Activated B cell treated with CpG ODN at 0.5 μM for 24 hours (primary cell): ENCODE measurements at places on chromosomes 3 and 15.

DNA sequence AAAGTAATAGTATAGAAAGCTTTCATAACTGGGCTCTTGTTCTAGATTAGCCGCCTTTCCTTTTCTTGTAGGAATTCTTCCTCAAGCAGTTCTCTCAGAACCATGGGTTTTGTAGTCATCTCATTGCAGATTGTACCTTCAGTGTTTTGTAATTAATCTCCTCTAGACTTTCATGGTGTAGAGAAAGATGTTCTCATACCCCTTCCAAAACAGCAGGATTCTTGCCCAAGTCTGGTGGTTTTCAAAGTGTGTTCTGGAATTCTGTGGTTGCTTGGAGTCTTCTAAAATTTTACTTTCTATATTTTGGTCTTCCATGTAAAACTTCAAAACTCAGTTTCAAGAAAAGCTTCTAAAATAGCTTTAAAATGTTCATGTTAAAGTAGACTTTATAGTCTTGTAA is 293.8 kb downstream of the PTPRG start:
- no peaks in the 10 kb centered on the region for H3K36me3 ChIP-seq
- H3K4me3 ChIP-seq: no peak overlapping the region
- no peak overlapping the region for H3K27ac ChIP-seq
- no peaks in the 10 kb centered on the region for H3K27me3 ChIP-seq

DNA sequence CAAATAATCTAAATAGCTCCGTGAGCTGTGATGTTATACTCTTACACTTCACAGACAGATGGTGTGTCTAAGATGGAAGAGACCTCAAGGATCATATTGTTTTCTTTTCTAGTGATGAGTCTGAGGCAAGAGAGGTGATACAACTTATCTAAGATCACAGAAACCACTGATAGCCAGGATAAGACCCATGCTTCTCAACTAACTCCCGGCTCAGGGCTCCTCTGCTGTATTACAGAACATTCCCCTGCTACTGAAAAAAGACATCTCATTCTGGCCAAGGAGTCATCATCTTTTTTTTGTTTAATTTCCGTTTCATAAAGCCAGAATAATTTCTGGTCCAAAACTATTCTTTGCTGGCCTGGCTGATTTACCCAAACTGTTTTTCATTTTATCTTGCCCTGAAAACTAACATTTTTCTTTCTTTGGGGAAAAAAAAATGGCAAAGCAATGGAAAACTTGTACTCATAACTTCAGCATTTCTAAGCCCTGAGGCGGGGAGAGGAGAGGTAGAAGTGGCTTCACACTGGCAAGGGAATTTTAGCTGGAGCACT is 46.9 kb upstream of the GAP43 start:
- H3K27me3 ChIP-seq: peaks cover 10% of the 10 kb centered on the region
- peaks cover 3% of the 10 kb centered on the region for H3K4me1 ChIP-seq
- H3K36me3 ChIP-seq: no peaks in the 10 kb centered on the region
- DNase-seq: no peak
- H3K27ac ChIP-seq: no peak overlapping the region

GRCh38 chr15:94421706-94422105 is 190.3 kb downstream of the MCTP2 start:
- H3K36me3 ChIP-seq: peaks cover 55% of the 10 kb centered on the region
- no peak overlapping the region for H3K4me3 ChIP-seq
- no peaks in the 10 kb centered on the region for H3K4me1 ChIP-seq
- no peak overlapping the region for H3K27ac ChIP-seq

DNA sequence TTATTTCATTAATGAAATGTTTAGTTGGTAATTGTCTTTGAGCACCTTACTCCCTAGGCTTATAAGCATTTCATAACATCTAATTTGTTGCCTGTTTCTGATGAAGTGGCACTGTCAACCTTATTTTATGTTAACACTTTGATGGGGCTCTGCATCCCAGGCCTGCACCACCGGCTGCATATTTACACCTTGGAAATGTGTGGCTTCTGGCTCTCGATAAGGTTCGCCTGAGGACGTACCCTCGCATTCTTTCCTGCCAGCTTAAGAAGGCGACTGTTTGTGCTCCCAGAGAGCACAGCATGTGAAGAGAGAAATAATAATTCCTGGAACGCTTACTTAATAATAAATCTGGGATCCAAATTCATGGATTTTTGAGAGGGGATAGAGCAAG is 763.3 kb upstream of the CFAP20DC start:
- H3K36me3 ChIP-seq: no peaks in the 10 kb centered on the region
- DNase-seq: no peak
- no peaks in the 10 kb centered on the region for H3K27me3 ChIP-seq
- H3K27ac ChIP-seq: no peak overlapping the region
- no peak overlapping the region for H3K4me3 ChIP-seq

- no peak overlapping the region for H3K4me3 ChIP-seq
- H3K4me1 ChIP-seq: no peaks in the 10 kb centered on the region
- no peaks in the 10 kb centered on the region for H3K27me3 ChIP-seq
- peak; percentile 23 for DNase-seq
- no peak overlapping the region for H3K27ac ChIP-seq
Observed at GRCh38 chr15:66774001-66774814, 72.2 kb downstream of the SMAD6 start.

- H3K4me3 ChIP-seq: no peak overlapping the region
- no peak for DNase-seq
- H3K27ac ChIP-seq: no peak overlapping the region
Observed at GRCh38 chr3:58668247-58668646, 1.7 kb upstream of the FAM3D start.

GRCh38 chr15:68114840-68115239 is 60.7 kb downstream of the PIAS1 start:
- peaks cover 73% of the 10 kb centered on the region for H3K4me1 ChIP-seq
- H3K27me3 ChIP-seq: no peaks in the 10 kb centered on the region
- H3K36me3 ChIP-seq: peaks cover 17% of the 10 kb centered on the region
- DNase-seq: no peak
- peak overlapping the region; percentile 62 for H3K4me3 ChIP-seq
- peak overlapping the region; percentile 16 for H3K27ac ChIP-seq

GRCh38 chr3:114597871-114598270 is 304.0 kb downstream of the TIGIT start:
- no peaks in the 10 kb centered on the region for H3K27me3 ChIP-seq
- H3K4me3 ChIP-seq: no peak overlapping the region
- peaks cover 2% of the 10 kb centered on the region for H3K36me3 ChIP-seq
- H3K4me1 ChIP-seq: no peaks in the 10 kb centered on the region

GRCh38 chr3:13822042-13822441 is 57.8 kb downstream of the WNT7A start:
- no peak overlapping the region for H3K4me3 ChIP-seq
- H3K27me3 ChIP-seq: no peaks in the 10 kb centered on the region
- no peak overlapping the region for H3K27ac ChIP-seq
- H3K36me3 ChIP-seq: no peaks in the 10 kb centered on the region
- no peaks in the 10 kb centered on the region for H3K4me1 ChIP-seq

DNA sequence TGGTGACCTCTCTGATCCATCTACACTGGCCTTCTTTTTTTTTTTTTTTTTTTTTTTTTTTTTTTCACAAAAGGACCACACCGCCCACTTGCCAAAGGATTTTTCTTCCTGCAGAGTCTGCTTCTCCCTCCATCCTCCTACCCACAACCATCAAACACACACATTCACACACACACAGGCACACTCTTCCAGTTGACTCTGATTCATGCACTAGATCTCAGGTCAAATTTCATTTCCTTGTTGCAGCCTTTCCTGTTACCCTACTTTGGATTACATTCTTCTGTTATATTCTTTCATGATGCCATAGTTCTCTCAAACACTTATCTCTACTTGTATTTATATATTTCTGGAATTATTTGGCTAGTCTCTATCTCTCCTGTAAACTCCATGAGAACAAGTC is 133.9 kb downstream of the STAC start:
- no peak overlapping the region for H3K27ac ChIP-seq
- H3K4me3 ChIP-seq: no peak overlapping the region
- no peaks in the 10 kb centered on the region for H3K36me3 ChIP-seq

DNA sequence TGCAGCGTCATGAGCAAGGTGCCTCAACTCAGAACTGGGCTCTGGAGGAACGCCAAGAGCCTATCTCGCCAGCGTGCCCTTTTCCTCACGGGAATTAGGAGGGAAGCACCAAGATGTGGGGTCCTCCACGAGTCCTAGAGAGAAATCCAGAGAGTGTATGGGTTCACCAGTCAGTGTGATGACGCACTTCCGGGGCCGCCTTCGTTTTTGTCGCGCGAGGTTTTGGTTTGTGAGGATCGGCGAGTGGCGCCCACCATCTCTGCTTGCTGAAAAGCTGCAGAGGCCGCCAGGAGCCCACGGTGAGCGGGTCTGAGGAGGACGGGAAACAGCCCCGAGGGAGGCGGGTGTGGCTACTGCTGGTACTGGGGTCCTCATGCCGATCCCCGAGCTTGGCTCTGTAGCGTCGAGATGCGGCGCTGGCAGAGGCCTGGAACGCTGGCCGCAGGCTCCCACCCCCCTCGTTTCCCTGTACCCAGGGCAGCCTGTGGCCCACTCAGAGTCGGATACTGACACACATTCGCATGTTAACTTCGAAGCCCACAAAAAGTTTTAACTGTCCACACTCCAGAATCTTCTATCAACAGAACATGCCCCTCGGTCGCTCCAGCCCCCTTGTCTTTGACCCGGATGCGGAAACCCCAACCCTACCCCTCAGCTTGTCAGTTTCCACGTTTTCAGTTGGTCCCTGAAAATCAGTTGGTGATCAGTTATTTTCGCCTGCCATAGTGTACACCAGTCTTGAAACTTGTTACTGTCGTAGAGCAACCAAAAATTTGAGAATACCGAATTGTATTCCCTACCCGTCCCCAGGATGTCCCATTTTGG is 30.4 kb downstream of the ZNF662 start:
- no peaks in the 10 kb centered on the region for H3K36me3 ChIP-seq
- H3K27me3 ChIP-seq: peaks cover 18% of the 10 kb centered on the region
- no peak overlapping the region for H3K27ac ChIP-seq
- no peak for DNase-seq

GRCh38 chr3:147367676-147368075 is 38.7 kb downstream of the ZIC4 start:
- peaks cover 54% of the 10 kb centered on the region for H3K27me3 ChIP-seq
- no peaks in the 10 kb centered on the region for H3K36me3 ChIP-seq
- no peak overlapping the region for H3K27ac ChIP-seq
- no peak for DNase-seq

DNA sequence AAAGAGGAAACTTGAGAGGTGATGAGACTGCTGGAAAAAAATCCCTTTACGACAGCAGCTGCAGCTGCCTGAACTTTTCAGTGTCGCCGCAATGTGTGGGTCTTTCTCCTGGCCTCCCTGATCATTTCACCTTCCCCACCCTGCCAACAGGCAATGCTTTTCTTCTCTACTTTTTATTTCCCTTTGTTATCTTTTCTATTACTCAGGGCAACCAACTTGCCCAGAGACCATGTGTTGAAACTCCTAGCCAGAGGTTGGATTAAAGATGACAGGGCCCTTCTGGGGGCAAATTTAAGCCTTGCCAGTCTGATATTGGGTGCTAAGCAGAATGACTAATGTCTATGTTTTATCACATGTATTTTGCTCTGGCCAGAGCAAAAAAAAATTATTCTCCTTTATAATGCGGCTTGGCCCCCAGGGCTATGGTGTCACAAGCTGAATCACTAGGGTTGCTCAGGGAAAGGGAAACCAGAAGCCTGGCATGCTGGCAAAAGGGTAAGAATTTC is 51.5 kb upstream of the CFAP20DC start:
- no peaks in the 10 kb centered on the region for H3K36me3 ChIP-seq
- H3K27me3 ChIP-seq: peaks cover 10% of the 10 kb centered on the region
- no peak for DNase-seq
- H3K27ac ChIP-seq: no peak overlapping the region
- no peak overlapping the region for H3K4me3 ChIP-seq

DNA sequence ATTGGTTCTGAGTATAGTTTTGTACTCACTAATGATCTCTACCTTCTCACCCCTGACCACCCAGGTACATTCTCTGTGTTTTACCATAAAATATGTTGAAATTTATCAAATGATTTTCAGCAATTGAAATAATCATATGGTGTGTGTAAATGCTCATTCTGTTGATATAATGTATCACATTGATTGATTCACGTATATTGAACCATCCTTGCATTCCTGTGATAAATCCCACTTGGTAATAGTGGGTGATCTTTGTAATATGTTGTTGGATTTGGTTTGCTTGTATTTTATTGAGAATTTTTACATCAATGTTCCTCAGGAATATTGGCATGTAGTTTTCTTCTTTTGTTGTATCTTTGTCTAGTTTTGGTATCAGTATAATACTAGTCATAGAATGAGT is 1497.6 kb downstream of the OTOL1 start:
- no peak overlapping the region for H3K4me3 ChIP-seq
- DNase-seq: no peak
- H3K4me1 ChIP-seq: no peaks in the 10 kb centered on the region
- no peak overlapping the region for H3K27ac ChIP-seq
- no peaks in the 10 kb centered on the region for H3K36me3 ChIP-seq

GRCh38 chr3:157387708-157388435 is 48.8 kb upstream of the PTX3 start:
- H3K36me3 ChIP-seq: no peaks in the 10 kb centered on the region
- no peaks in the 10 kb centered on the region for H3K4me1 ChIP-seq
- H3K27ac ChIP-seq: no peak overlapping the region
- H3K27me3 ChIP-seq: no peaks in the 10 kb centered on the region

DNA sequence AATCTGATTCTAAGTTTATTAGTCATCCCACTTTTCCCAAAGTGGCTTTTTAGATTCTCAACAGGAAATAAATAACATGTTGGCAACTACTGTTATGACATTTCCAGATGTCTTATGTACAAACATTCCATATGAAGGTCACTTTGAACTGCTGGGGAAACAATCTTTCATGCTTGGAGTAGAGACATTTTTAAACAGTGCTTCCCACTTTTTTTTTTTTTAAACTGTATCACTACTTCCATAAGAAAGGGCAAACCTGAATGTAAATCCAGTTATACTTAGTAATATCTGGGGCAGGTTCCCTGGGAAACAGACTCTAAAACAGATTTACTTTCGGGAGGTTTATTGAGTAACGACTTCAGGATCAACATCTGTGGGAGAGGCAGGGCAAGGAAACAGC is 473.8 kb downstream of the TAFA4 start:
- no peak for DNase-seq
- no peaks in the 10 kb centered on the region for H3K36me3 ChIP-seq
- no peak overlapping the region for H3K27ac ChIP-seq
- H3K27me3 ChIP-seq: no peaks in the 10 kb centered on the region
- H3K4me3 ChIP-seq: no peak overlapping the region
- H3K4me1 ChIP-seq: no peaks in the 10 kb centered on the region

- H3K4me1 ChIP-seq: no peaks in the 10 kb centered on the region
- no peak overlapping the region for H3K4me3 ChIP-seq
- no peak overlapping the region for H3K27ac ChIP-seq
- H3K27me3 ChIP-seq: no peaks in the 10 kb centered on the region
- DNase-seq: no peak
Observed at GRCh38 chr3:192957441-192958021, 39.9 kb upstream of the MB21D2 start.
